ENCODE measurements at places on chromosomes 1 and 21. TPM values are rescaled to one million over a fixed set of nuclear protein-coding genes. Genes with fewer than 3 reads are reported as not detected.

DNA sequence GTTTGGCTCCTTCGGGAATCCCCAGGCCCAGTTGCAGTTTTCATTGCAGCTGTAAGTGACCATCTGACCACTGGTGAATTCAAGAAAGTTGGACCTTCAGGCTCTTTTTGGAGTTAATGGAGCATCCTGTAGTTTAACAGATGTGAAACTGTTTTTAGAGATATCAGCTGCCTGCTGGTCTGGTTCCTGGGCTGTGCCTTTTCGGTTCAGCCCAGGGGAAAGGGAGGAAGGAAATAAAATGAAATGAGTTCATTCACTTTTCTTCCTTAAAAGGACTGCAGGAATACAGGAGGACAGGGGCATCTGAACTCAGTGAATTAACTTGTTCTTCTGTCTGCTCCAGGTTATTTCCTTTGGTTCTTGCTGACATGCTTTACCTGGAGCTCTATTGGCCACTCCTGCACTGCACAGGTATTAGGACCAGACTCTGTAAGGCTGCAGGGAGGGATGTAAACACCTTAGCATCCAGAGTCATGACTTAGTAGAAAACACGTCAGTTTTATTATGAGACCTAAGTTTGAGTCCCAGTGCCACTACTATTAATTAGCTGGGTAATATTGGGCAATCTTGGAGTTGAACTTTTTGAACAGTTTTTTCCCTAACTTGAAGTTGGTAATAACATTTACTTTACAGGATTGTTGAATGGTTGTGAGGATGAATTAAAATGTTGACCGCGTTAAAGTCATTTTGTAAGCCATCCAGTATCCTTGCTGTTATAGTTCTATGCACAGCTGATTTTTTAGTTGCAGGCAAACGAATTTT is 83.6 kb downstream of the LRRC8D start:
- DNase-seq, result no peak

- no peak for DNase-seq
These were observed 57.9 kb downstream of the EPRS1 start for GRCh38 chr1:219988387-219988786.

DNA sequence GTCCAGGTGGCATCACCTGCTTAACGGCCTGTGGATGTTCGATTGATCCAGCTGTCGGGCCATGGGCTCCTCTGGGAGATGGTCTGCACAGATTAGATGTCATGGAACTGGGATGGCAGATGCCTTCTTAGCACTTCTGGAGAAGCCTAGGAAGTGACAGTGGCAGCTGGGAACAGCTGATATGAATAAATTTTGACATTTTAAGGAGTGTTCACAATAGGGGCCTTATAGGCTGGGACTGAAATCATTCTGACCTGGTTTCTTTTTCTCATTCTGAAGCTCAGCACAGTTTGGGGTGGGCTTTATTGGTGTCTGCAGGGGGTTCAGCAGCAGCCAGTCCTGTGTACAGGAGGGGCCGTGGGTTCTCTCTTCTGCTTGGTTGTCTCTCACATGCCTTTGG is 175.3 kb downstream of the CACNA1E start:
- no peak for DNase-seq

DNA sequence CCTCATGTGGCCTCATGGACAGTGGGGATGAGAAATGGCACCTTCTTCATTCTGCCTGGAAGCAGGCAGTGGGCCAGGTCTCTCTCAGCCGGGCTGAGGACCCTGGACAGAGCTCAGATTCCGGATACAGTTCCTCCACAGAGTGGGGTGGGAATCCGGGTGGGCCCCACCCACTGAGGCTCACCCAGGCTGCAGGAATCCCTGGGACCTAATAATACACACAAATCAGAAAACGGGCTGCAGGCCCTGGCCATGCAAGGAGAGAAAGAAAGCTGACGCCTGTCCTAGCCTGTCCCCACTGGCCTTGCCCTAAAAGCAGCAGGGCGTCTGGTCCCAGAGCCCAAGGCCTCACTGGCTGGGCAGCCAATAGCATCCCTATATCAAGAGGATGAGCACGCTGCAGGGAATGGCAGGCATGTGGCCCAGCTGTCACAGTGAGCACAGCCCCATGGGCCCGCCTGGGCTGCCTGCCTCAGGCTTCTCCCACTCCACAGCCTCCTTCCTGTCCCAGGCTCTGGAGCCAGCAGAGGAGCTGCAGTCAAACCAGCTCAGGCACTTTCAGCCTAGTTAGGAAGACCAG is 25.3 kb downstream of the ACTA1 start:
- no peak for DNase-seq

Gene ATP1A2
- total RNA-seq, result not detected

- DNase-seq, result no peak
These were observed 68.8 kb upstream of the ST6GALNAC3 start for GRCh38 chr1:76005765-76006164.

DNA sequence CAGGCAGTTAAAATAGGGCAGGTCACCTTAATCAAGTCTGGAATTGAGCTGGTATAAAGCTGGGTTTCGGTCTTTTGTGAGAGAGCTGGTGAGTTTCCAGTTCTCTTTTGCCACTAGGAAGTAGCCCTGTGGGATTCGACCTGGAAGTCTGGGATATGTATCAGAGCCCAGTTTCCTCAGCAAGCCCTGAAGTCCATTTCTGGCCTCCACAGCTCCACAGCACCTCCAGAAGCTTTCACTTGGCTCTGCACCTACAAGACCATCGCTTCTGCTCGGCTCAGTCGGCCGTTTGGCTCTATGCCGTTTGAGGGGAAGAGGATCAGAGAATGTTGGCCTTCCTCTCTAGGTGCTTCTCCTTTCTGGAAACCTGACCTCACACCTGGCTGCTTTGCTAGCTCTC is 148.0 kb downstream of the GALNT2 start:
- DNase-seq, result no peak

- no peak for DNase-seq
These were observed 404 bp upstream of the SCMH1 start for GRCh38 chr1:41242342-41243078.

Gene OR6N1
- total RNA-seq, result not detected

DNA sequence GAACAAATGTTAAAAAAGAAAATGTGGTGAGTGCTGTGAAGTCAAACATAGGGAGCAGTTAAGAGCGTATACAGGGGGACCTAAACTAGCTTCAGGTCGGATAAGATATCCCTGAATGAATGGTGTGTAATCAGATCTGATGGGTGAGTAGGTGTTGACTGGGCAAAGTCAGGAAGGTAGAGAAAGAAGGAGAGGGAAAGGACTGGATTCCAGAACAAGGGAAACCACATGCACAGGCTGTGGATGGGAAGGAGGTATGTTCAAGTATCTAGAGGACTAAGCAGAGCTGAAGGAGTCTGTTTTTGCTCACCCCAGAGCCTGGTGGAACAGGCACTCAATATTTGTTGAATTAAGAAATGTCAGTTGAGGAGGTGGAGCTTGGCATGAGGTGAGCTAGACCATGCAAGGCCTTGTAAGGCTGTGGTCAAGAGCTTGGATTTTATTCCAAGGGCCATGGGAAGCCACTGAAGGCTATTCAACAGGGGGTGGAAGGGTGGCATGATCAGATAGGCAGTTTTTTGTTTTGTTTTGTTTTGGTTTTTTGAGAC is 27.4 kb downstream of the MAP7D1 start:
- DNase-seq, result no peak

Gene HEYL
- total RNA-seq, result not detected
